ENCODE measurements at places on chromosomes 4 and X.

GRCh38 chr4:23169608-23170311, 477.0 kb downstream of the GBA3 start:
- H3K4me3 ChIP-seq, result no peak overlapping the region
- DNase-seq, result no peak
- no peaks in the 10 kb centered on the region for H3K27me3 ChIP-seq
- H3K36me3 ChIP-seq, result no peaks in the 10 kb centered on the region

GRCh38 chr4:145909773-145910172, 28.9 kb downstream of the ZNF827 start:
- no peak for DNase-seq
- H3K27me3 ChIP-seq, result no peaks in the 10 kb centered on the region
- H3K4me3 ChIP-seq, result no peak overlapping the region
- no peak overlapping the region for H3K27ac ChIP-seq
- H3K36me3 ChIP-seq, result peaks cover 29% of the 10 kb centered on the region

GRCh38 chr4:91497892-91498291, 805.9 kb upstream of the GRID2 start:
- H3K36me3 ChIP-seq, result no peaks in the 10 kb centered on the region
- no peaks in the 10 kb centered on the region for H3K27me3 ChIP-seq
- H3K4me3 ChIP-seq, result no peak overlapping the region
- H3K4me1 ChIP-seq, result no peaks in the 10 kb centered on the region

GRCh38 chr4:185201977-185202962, 1.5 kb downstream of the CFAP97 start:
- H3K27me3 ChIP-seq, result no peaks in the 10 kb centered on the region
- H3K4me1 ChIP-seq, result peaks cover 51% of the 10 kb centered on the region
- peak overlapping the region; percentile 90 for H3K4me3 ChIP-seq
- H3K27ac ChIP-seq, result peak overlapping the region; percentile 98
- peaks cover 48% of the 10 kb centered on the region for H3K36me3 ChIP-seq
- DNase-seq, result no peak

GRCh38 chr4:16824278-16824806, 74.1 kb downstream of the LDB2 start:
- no peaks in the 10 kb centered on the region for H3K4me1 ChIP-seq
- no peak overlapping the region for H3K27ac ChIP-seq
- no peaks in the 10 kb centered on the region for H3K27me3 ChIP-seq
- no peaks in the 10 kb centered on the region for H3K36me3 ChIP-seq
- no peak for DNase-seq
- H3K4me3 ChIP-seq, result no peak overlapping the region

DNA sequence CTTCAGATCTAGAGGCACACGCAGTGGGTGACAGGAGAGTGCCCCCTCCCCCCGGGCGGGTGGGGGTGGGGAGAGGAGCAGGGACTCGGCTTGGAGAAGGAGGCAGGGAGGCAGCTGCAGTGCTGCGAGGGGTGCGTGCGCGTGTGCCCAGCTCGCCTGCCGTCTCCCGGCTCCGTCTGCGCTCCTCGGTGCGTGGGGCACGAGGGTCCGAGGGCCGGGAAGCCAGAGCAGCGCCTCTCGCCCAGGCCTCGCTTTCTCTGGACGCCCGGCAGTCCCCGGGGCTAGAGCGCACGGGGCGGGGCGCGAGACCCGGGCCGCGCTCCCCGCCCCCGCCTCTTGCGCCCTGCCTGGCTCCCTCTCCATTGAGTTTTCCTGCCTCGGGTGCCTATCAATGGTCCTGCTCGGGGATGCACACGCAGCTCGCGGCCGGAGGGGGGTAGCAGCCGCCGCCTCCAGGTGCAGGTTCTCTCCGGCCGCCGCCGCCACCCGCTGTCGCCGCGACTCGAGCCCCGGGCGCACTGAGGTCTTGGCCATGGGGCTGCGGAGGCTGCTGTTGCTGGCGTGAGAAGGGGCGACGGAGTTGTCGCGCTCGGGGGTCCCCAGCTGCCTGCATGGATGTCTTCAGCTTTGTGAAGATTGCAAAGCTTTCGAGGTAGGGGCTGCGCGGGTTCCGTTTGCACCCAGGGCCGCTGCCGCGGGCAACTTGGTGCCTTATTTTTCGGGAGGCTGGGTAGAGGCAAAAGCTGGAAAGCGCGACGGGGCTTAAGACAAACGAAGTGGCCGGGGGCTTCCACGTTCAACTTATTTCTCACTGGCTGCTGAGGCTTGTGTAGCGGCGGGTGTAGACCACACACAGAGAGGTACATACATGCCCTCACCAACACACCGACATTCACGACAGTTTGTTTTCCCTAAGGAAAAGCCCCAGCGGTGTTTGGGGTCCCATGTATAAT, at the start of gene FRMPD4:
TSS of gene FRMPD4 (plus strand) at position 113 of the 953 bp plus-strand sequence. CDS start at position 612, 499 bp downstream.
- peaks cover 57% of the 10 kb centered on the region for H3K27me3 ChIP-seq
- no peak within 1 kb of the TSS for H3K4me3 ChIP-seq
- H3K4me1 ChIP-seq, result peaks cover 2% of the 10 kb centered on the region
- no peaks in the 10 kb centered on the region for H3K36me3 ChIP-seq
- H3K27ac ChIP-seq, result no peak within 1 kb of the TSS

GRCh38 chr4:60744767-60745166, 455.4 kb upstream of the ADGRL3 start:
- no peaks in the 10 kb centered on the region for H3K4me1 ChIP-seq
- DNase-seq, result no peak
- no peak overlapping the region for H3K27ac ChIP-seq
- H3K36me3 ChIP-seq, result no peaks in the 10 kb centered on the region

DNA sequence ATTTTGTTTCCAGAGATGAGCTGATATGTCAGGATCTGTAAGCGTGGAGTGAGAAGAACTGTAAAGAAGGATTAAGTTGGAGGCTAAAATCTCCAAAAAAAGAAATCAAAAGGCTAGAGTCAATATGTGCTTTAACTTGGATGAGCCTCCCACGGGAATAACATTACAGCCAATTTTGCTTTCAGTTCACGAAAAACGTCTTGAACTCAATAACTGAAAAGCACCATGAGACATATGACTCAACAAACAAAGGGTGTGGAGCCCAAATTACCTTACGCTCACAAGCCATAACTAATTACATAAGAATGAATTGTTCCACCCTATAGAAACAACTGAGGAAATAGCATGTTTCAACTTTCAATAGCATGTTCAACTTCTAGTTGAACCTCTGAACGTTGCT, 22.3 kb downstream of the TMPRSS11D start:
- no peaks in the 10 kb centered on the region for H3K4me1 ChIP-seq
- peaks cover 4% of the 10 kb centered on the region for H3K27me3 ChIP-seq
- DNase-seq, result no peak

- DNase-seq, result no peak
- H3K27ac ChIP-seq, result no peak overlapping the region
Measured at GRCh38 chr4:112416464-112416863, 99.5 kb downstream of the NEUROG2 start.

DNA sequence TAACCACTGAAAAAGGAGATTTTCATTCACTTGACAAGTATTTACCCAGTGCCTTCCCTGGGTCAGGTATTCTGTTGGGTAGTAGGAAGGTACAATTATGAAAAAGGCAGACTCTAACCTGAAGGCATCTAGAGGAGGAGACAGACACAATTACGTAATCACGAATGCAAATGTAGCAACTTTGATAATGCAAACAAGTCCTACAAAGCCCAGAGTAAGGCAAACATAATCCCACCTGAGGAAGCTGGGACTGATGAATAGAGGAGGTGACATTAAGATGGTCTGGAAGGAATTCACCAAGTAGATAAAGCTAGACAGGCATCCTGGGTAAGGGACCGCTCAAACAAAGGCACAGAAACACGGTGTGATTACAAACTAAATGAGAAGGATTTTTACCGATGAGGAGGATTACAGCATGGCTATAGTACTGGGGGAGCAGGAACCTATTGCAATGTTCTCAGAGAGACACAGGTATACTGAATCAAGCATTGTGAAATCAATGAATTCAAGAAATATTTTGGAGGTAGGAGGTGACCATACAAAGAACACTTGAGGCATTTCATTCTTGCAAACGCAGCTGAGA, 37.1 kb downstream of the TMEM150C start:
- peaks cover 15% of the 10 kb centered on the region for H3K27me3 ChIP-seq
- H3K4me1 ChIP-seq, result no peaks in the 10 kb centered on the region
- no peak overlapping the region for H3K27ac ChIP-seq
- DNase-seq, result no peak

GRCh38 chr4:56671860-56672259, 9.2 kb downstream of the HOPX start:
- no peak for DNase-seq
- no peaks in the 10 kb centered on the region for H3K36me3 ChIP-seq
- H3K4me3 ChIP-seq, result no peak overlapping the region
- peaks cover 5% of the 10 kb centered on the region for H3K4me1 ChIP-seq

GRCh38 chrX:23765449-23765848, 17.5 kb upstream of the SAT1 start:
- H3K4me3 ChIP-seq, result no peak overlapping the region
- no peaks in the 10 kb centered on the region for H3K36me3 ChIP-seq
- H3K27me3 ChIP-seq, result peaks cover 3% of the 10 kb centered on the region

- H3K36me3 ChIP-seq, result no peaks in the 10 kb centered on the region
- no peak overlapping the region for H3K27ac ChIP-seq
- H3K4me1 ChIP-seq, result no peaks in the 10 kb centered on the region
- no peaks in the 10 kb centered on the region for H3K27me3 ChIP-seq
- H3K4me3 ChIP-seq, result no peak overlapping the region
Measured at GRCh38 chr4:159725571-159725970, 622.7 kb downstream of the RAPGEF2 start.

DNA sequence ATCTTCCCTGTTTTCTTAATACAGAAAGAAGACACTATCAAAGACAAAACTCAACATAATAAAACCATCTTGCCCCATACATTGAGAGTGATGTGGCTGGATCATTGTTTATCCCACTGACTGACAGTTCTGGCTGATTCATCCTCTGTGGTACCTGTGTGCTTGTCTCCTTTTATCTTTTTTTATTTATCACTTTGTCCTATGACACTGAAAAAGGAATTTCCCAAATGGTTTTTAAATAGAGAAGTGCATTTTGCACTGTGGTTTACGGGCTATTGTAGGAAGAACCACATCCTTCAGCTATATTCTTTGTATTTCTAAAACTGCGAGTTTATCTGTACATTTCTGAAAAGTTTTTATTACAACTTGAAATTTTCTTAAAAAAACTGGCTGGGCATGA, 15.0 kb downstream of the TTC29 start:
- H3K36me3 ChIP-seq, result no peaks in the 10 kb centered on the region
- peaks cover 15% of the 10 kb centered on the region for H3K27me3 ChIP-seq
- no peak overlapping the region for H3K4me3 ChIP-seq
- H3K27ac ChIP-seq, result no peak overlapping the region

DNA sequence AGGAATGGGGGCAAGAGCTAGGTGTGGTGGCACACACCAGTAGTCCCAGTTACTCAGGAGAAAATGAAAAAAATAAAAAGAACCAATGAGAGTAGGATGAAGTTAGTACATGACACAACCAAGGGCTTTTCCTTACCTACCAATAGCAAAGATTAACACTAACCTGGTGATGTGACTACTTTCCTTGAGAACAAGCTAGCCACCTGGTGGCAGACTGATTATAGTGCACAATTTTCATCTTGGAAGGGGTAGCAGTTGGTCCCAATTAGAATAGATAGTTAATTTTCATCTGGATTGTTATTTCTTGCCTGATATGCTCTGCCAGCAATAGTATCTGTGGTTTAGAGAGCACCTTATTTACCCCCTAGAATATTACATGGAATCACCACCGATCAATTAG, 1216.8 kb upstream of the PABPC4L start:
- no peaks in the 10 kb centered on the region for H3K36me3 ChIP-seq
- no peaks in the 10 kb centered on the region for H3K27me3 ChIP-seq
- H3K27ac ChIP-seq, result no peak overlapping the region
- H3K4me3 ChIP-seq, result no peak overlapping the region
- DNase-seq, result no peak

DNA sequence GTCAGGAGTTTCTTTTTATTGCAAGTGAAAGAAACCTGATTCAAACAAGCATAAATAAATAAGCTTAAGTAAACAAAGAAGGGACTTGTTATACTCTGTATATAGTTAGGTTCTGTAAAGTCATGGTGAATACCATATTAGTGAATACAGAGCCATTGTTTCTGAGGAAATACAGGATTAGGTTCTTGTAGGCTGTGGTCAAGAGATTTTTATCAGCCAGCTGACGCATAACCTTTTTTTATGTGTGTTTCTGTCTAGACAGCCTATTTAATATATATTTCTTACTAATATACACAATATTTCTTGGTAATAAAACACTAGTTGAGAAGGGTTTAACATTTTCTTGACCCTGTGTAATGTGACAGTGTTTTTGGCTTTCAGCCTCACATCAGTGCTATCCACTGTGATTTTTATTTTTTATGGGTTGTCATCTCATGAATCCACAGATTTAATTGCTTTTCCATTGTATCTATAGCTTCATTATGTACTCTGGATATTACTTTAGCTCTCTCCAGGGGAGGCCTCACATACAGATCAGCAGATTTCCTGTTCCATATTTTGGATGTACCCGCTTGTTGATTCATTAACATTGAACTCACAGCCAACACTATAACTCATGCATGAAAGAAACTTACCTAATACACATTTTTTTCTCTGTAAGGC, 8.0 kb downstream of the HERC3 start:
- no peak for DNase-seq
- no peaks in the 10 kb centered on the region for H3K27me3 ChIP-seq
- H3K36me3 ChIP-seq, result peaks cover 55% of the 10 kb centered on the region
- H3K4me3 ChIP-seq, result no peak overlapping the region

- DNase-seq, result no peak
- H3K27me3 ChIP-seq, result no peaks in the 10 kb centered on the region
- H3K36me3 ChIP-seq, result no peaks in the 10 kb centered on the region
Measured at GRCh38 chr4:162644346-162644745, 480.5 kb upstream of the FSTL5 start.

DNA sequence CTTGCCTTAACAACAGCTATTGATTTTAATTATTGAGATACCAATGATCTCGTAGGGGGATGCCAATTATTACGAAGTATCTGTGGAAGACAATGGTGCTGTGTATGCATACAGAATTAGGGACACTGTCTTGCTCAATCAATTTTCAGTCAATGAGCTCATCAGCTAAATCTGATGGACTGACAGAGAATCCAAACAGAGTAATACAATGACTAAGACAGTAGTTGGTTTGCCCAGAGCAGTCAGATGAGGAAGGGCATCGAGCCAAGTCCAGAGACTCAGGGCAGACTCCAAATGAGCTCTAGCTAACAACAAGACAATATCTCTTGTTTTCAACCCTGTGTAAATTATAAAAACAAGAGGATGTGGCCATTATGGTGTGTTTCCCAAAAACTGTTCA, 14.7 kb upstream of the GSX2 start:
- DNase-seq, result no peak
- H3K4me3 ChIP-seq, result no peak overlapping the region
- H3K4me1 ChIP-seq, result no peaks in the 10 kb centered on the region
- peaks cover 4% of the 10 kb centered on the region for H3K27me3 ChIP-seq

- H3K27ac ChIP-seq, result no peak overlapping the region
- peaks cover 2% of the 10 kb centered on the region for H3K4me1 ChIP-seq
- DNase-seq, result no peak
- peaks cover 4% of the 10 kb centered on the region for H3K36me3 ChIP-seq
- H3K4me3 ChIP-seq, result no peak overlapping the region
Measured at GRCh38 chr4:158912390-158912789, 143.6 kb downstream of the FNIP2 start.

DNA sequence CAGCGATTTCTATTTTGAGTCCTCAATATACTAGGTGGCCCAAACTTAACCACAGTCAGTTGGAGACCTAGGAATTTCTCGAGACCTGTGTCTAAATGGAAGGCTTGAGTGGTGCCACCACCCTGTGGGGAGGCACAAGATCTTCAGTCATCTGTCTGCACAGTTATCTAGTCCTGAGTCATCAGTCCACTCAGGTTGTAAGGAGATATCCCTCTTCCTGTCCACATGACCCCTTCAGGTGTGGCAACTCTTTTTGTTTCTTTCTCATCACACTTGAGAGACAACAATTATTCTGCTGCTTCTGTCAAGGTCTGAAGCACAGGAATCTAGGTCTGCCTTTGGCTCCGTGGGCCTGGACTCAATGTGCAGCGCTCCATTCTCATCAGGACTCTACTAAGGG, 64.4 kb upstream of the IBSP start:
- no peak for DNase-seq
- H3K36me3 ChIP-seq, result no peaks in the 10 kb centered on the region
- H3K27me3 ChIP-seq, result peaks cover 3% of the 10 kb centered on the region

Data from activated T-cell treated with anti-CD3 and anti-CD28 coated beads, Interleukin-2, amount 50 U/mL, for 24 hours (primary cell).